ENCODE measurements at places on chromosomes 7 and 10. TPM values are rescaled to one million over a fixed set of nuclear protein-coding genes. Genes with fewer than 3 reads are reported as not detected.

Gene HOXA10
- total RNA-seq = 23.2 TPM

DNA sequence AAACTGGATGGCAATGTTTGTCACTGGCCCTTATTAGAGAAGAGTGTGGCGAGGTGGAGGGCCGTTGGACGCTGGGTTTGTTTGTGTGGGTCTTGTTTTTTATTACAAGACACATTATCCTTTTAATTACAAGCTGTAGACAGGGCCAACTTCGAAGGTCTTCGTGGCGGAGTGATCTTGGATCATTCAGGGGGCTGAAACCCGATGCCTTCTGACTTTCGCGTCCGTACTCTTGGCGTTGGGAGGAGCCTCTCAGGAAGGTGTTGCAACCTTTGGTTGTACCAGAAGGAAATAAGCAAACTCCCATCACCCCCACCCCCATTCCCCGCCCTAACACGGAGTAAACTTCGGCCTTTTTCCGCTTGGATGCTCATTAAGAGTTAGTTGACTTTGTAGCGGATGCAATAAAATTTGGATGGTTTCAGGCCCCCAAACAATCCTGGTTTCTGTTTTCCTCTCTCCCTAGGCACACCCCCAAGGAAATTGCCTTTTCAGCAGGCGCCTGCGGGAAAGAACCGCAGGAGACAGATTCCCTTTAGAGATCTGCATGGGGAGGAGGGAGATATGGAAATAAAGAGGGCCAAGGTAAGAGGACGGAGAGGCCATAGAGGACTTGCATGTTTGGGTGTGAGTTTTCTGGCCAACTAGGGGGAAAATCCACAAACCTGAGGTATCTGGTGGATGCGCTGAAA lies 294.5 kb upstream of the NFE2L3 start:
- DNase-seq = no peak

Gene FGFBP3
- 1.5 TPM for total RNA-seq

Gene ACTR3C
- 6.5 TPM for total RNA-seq

GRCh38 chr7:77338260-77338659 lies 77.9 kb downstream of the GSAP start:
- DNase-seq = no peak

Gene MINDY3
- total RNA-seq = 70.7 TPM

DNA sequence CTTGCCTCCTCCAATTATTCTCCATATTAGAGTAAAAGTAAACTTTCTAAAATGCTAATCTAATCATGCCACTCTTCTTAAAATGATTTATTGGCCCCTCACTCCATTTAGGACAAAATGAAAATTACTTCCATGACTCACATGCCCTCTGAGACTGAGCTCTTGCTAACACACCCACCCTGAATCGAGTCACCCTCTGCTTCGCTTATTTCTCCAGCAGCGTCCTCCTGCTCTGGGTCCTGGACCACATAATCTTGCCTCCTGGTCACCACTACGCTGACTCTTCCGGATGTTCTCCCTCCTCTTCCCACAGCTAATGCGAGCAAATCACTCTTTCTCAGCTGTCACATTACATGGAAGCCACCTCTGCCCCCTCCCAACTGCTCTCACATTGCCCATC lies 384.0 kb upstream of the FZD8 start:
- no peak for DNase-seq

Gene NCF1
- 0.37 TPM for total RNA-seq

Gene VSTM4
- 60.2 TPM for total RNA-seq

Gene OR6B1
- not detected for total RNA-seq

GRCh38 chr7:153245809-153246208 lies 486.3 kb downstream of the ACTR3B start:
- no peak for DNase-seq
